ENCODE measurements at places on chromosomes 3 and 15. TPM values are rescaled to one million over a fixed set of nuclear protein-coding genes. Genes with fewer than 3 reads are reported as not detected.
A peak's percentile ranks its signal among the peaks of the same experiment; 100 is the strongest.

The ONECUT1 gene
- polyA plus RNA-seq: not detected

DNA sequence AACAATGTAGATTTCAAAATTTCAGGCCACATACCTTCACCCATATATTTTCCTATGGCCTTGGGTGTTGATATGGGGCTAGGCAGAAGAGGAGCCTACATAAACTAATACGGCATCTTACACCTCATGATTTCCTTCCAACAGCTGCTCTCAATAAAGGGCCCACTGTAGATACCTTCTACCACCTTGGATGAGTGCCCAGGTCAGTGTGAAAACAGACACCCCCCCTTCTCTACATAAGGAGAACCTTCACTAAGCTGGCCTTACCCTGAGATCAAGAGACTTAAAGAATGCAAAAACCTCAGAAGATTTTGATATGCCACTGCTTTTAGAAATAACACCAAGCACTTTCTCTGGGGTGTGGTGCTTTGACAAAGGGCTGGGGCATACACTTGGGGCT, 42.7 kb downstream of the SH3BP5 start:
- no peak for DNase-seq
- H3K4me3 ChIP-seq: no peak overlapping the region
- no peaks in the 10 kb centered on the region for H3K27me3 ChIP-seq
- H3K27ac ChIP-seq: no peak overlapping the region
- peaks cover 24% of the 10 kb centered on the region for H3K4me1 ChIP-seq

The ADGRG7 gene
- polyA plus RNA-seq: not detected

GRCh38 chr15:77002436-77002835, 7.5 kb downstream of the PSTPIP1 start:
- H3K4me3 ChIP-seq: no peak overlapping the region
- no peaks in the 10 kb centered on the region for H3K27me3 ChIP-seq
- no peak overlapping the region for H3K27ac ChIP-seq

The ISLR gene
- polyA plus RNA-seq: 150 TPM

The CGNL1 gene
- polyA plus RNA-seq: 24.0 TPM

GRCh38 chr15:69836048-69836447, 261.7 kb downstream of the TLE3 start:
- no peak for DNase-seq
- no peaks in the 10 kb centered on the region for H3K4me1 ChIP-seq
- no peak overlapping the region for H3K27ac ChIP-seq
- H3K27me3 ChIP-seq: no peaks in the 10 kb centered on the region

- no peaks in the 10 kb centered on the region for H3K4me1 ChIP-seq
- H3K27me3 ChIP-seq: no peaks in the 10 kb centered on the region
- no peak within 1 kb of the TSS for H3K27ac ChIP-seq
- H3K36me3 ChIP-seq: no peaks in the 10 kb centered on the region
These were observed at the start of gene GPR149 for GRCh38 chr3:154430014-154430413. TSS of gene GPR149 (minus strand) at chr3:154430190. CDS start at chr3:154429615, 575 bp downstream.

DNA sequence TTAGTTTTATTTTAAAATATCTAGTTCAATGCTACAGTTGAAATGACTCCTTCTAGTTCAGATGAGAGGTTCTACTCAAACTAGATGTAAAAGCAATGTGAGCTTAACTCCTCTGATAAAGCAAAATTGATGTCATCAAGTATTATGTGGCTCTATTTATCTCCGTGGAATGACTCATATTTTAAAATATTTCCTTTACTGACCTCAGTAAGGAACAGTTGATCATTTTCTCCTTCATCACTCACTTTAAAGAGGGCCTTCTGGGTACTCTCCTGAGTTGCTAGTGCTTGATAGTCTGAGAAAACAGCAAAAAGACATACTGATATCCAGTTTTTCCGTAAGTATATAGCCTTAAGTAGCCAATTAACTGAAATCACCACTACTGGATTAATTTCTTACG, 1099.3 kb downstream of the ROBO2 start:
- H3K36me3 ChIP-seq: no peaks in the 10 kb centered on the region
- no peak overlapping the region for H3K27ac ChIP-seq
- H3K27me3 ChIP-seq: no peaks in the 10 kb centered on the region
- H3K4me3 ChIP-seq: no peak overlapping the region
- no peak for DNase-seq
- H3K4me1 ChIP-seq: no peaks in the 10 kb centered on the region

- peaks cover 3% of the 10 kb centered on the region for H3K4me1 ChIP-seq
- no peak overlapping the region for H3K4me3 ChIP-seq
- DNase-seq: no peak
- H3K27ac ChIP-seq: no peak overlapping the region
These were observed 171.6 kb downstream of the CADPS start for GRCh38 chr3:62703451-62704167.

The TRPM7 gene
- polyA plus RNA-seq: 12.4 TPM

DNA sequence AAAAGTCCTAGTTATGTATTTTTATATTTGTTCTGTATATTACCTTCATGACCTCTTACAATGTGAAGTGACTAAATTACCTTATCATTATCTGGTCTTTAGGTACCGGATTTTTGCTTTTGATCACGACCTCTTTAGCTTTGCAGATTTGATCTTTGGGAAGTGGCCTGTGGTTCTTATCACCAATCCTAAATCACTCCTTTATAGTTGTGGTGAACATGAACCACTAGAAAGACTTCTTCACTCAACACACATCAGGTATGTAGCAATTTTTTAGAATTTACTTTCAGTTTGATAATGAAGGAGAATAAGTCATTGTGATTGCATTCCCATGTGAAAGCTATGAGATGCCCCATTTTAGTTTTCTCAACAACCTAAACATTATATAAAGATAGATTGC, 18.3 kb downstream of the TMEM62 start:
- H3K4me1 ChIP-seq: no peaks in the 10 kb centered on the region
- no peak overlapping the region for H3K27ac ChIP-seq
- no peak for DNase-seq
- H3K36me3 ChIP-seq: no peaks in the 10 kb centered on the region
- no peaks in the 10 kb centered on the region for H3K27me3 ChIP-seq
- H3K4me3 ChIP-seq: no peak overlapping the region

GRCh38 chr3:125289429-125289981, 77.0 kb upstream of the SLC12A8 start:
- H3K4me3 ChIP-seq: no peak overlapping the region
- no peaks in the 10 kb centered on the region for H3K36me3 ChIP-seq
- H3K27me3 ChIP-seq: no peaks in the 10 kb centered on the region

DNA sequence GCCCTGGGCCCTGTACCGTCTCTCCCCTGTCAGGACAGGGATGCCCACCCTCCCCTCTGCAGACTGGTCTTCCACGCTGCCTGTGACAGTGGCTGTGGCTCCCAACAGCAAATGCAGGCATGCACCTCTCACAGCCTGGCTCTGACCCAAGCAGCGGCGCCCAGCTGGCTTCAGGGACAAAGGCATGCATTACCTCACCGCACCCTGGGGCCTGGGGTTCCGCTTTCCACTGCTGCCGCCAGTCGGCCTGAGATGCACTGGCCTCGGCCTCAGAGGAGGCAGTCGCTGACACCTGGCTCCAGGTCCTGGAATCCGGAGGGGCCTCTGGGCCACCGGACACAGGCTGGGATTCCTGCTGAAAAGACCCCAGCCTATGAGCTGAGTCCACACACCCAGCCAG, 70.3 kb downstream of the SCN5A start:
- H3K4me3 ChIP-seq: no peak overlapping the region
- DNase-seq: no peak
- H3K36me3 ChIP-seq: no peaks in the 10 kb centered on the region
- no peaks in the 10 kb centered on the region for H3K4me1 ChIP-seq
- no peak overlapping the region for H3K27ac ChIP-seq
- H3K27me3 ChIP-seq: no peaks in the 10 kb centered on the region

- no peak overlapping the region for H3K27ac ChIP-seq
- no peak for DNase-seq
- no peaks in the 10 kb centered on the region for H3K36me3 ChIP-seq
- H3K4me3 ChIP-seq: no peak overlapping the region
- H3K4me1 ChIP-seq: peaks cover 19% of the 10 kb centered on the region
- no peaks in the 10 kb centered on the region for H3K27me3 ChIP-seq
These were observed 36.7 kb downstream of the FLNB start for GRCh38 chr3:58044691-58045483.

- H3K27ac ChIP-seq: no peak overlapping the region
- H3K4me1 ChIP-seq: peaks cover 1% of the 10 kb centered on the region
- DNase-seq: no peak
- no peaks in the 10 kb centered on the region for H3K27me3 ChIP-seq
These were observed 83.4 kb downstream of the MESD start for GRCh38 chr15:80906159-80906766.

DNA sequence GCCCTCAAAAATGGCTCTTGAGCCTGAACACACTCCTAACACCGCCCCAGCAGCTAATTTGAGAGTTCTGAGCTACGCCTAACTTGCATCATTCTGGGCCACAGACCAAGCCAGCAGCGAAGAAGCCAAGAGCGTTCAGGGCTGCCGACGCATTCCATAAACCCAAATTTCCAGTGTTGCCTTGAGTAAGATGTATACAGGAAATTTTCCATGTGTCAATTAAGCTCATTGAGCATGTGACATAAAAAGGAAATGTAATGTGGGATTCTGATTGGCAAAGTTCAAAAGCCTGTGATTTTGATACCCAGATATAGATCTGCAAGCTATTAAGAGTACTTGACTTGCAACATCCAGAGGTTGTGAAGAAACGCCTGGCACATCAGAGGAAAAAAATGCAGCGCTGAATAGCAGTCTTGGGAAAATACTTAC, 148.6 kb upstream of the NR2F2 start:
- peak; percentile 81 for DNase-seq
- H3K4me1 ChIP-seq: peaks cover 15% of the 10 kb centered on the region
- peak overlapping the region; percentile 53 for H3K27ac ChIP-seq
- H3K27me3 ChIP-seq: no peaks in the 10 kb centered on the region
- H3K4me3 ChIP-seq: no peak overlapping the region

GRCh38 chr3:105154692-105155091, 212.0 kb upstream of the ALCAM start:
- H3K27ac ChIP-seq: no peak overlapping the region
- DNase-seq: no peak
- no peaks in the 10 kb centered on the region for H3K4me1 ChIP-seq
- H3K27me3 ChIP-seq: no peaks in the 10 kb centered on the region
- H3K36me3 ChIP-seq: no peaks in the 10 kb centered on the region

DNA sequence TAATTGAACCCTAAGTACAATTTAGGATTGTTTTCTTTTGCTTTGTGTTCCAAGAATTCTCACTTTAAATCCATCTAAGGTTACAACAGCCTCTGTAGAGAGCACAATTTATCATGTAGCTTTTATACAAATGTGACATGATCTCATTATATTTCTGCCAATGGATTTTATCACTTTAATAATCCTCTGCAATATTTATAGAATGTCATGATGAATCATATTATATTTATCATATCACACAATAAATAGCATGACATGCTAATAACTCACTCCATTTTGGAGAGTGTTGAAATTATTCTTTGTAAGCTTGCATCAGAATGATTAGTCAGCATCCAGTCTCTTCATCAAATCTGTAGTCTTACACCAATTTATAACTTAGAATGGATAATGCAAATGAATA, 280.6 kb upstream of the ZNF717 start:
- H3K27ac ChIP-seq: no peak overlapping the region
- H3K4me1 ChIP-seq: no peaks in the 10 kb centered on the region
- no peaks in the 10 kb centered on the region for H3K27me3 ChIP-seq
- H3K36me3 ChIP-seq: no peaks in the 10 kb centered on the region
- no peak overlapping the region for H3K4me3 ChIP-seq

DNA sequence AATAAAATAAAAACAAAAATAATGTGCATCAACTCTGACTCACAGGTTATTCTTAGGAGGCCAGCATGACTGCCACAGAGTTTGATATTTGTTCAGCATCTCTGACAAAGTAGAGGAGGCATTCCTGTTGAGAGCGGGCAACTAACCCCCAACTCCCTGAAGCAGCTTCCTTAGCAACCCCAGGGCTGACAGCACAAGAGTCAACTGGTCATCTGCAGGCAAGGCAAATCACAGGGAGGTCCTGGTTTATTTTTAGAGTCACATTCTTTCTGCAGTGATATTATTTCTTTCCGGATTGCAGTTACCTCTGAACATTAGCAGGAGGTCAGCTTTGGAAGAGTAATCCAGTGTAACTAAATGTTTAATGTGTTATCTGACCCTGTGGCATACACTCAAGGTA, 273.0 kb downstream of the PLCL2 start:
- peaks cover 4% of the 10 kb centered on the region for H3K4me1 ChIP-seq
- no peaks in the 10 kb centered on the region for H3K36me3 ChIP-seq
- no peak overlapping the region for H3K4me3 ChIP-seq

The RPP25 gene
- polyA plus RNA-seq: 17.3 TPM

GRCh38 chr15:45186771-45187577, 792 bp downstream of the SHF start:
- peak overlapping the region; percentile 86 for H3K27ac ChIP-seq
- peak overlapping the region; percentile 94 for H3K4me3 ChIP-seq
- no peaks in the 10 kb centered on the region for H3K27me3 ChIP-seq
- no peaks in the 10 kb centered on the region for H3K36me3 ChIP-seq

Data from ovary (tissue), 10 donors.